ENCODE measurements at places on chromosomes 6 and 20.

DNA sequence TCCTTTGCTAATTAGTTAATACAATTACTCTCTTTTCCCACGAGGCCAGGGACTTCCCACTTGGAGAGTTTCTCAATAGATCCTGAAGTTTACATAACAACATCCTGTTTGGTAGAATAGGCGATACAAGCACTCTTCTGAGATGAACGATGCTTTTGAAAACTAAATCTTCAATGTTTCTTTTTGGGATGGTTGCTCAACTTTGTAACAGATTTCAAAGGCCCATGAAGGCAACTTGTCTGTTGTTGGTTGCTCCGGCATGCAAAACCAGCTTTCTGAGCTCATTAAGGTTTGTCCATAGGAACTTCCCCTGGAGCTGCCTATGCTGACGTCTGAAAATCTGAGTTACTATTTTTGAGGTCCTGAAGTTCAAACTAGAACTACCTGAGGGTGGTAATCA is 25.9 kb upstream of the ROS1 start:
- no peak for DNase-seq

DNA sequence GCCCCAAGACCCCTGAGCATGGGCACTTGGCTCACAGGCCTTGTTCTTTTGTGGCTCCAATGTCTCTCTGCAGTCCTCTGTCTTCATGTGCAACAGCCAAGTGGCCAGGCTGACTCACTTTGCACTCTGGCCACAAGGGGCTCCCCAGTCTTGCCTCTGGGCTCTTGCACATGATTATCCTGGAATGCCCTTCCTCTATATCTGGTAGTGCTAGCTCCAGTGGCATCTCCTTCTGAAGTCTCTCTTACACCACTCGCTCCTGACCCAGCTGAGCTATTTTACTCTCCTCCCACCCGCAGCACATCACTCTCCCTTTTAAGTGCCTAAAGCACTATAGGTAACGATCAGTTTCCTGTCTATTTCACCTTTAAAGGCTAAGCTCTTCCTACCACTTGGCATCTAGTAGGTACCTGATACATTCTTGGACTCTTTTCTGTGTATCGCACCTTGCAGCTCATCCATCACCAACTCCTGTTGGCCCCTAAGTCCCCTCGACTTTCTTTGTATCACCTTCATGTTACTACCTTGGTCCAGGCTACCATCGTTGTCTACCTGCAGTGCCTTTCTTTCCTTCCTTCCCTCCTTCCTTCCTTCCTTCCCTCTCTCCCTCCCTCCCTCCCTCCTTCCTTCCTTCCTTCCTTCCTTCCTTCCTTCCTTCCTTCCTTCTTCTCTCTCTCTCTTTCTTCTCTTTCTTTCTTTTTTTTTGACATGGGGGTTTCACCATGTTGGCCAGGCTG is 211.9 kb upstream of the RNF24 start:
- DNase-seq, result no peak

DNA sequence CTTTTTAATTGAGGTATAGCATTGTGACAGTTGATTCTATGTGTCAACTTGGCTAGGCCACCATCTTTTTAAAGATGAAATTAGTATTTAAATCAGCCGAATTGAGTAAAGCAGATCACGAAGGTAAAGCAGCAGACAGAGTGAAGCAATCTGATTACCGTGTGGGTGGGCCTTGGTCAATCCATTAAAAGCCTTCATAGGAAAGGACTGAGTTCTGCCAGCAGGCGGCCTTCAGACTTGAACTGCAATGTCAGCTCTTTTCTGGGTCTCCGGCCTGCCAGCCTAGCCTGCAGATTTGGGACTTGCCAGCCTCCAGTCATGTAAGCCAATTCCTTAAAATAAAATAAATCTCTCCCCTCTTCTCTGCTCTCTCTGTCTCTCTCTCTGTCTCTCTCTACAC is 22.4 kb upstream of the TGM2 start:
- DNase-seq, result no peak

DNA sequence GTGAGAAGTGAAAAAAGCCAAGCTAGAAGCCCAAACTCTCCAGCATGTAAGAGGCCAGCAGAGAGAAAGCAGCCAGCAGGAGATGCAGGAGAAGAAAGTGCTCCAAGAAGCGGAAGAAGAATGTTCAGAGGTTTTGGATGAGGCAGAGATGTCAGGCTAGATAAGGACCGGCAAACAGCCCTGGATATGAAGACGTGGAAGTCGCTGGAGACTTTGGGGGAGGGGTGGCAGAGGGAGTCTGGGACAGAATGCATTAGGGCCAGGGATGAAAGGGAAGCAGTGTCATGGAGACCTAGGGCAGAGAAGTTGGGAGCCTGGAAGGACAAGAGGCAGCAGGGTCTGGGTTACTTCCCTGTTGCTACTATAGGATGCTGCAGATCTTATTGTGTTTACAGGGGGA is 5.3 kb upstream of the SCUBE3 start:
- no peak for DNase-seq

- peak; percentile 76 for DNase-seq
These were observed 4.2 kb downstream of the GPR31 start for GRCh38 chr6:167153521-167153959.

DNA sequence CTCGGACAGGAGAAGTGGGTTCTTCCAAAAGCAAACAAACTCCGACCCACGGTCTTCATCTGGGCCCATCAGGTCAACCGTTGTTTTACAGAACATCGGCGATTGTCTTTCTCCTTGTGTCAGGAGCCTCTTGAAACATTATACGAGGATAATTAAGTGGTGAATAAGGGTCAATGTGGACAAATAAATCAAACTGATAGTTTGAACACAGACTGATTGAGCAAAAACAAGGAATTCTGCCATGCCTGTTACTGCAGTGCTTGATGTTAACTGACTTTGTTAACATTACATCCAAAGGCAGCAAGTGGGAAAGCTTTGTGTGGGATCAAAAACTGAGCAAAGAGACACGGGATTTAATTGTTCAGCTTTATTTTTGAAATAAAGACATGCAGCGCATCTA is 101.1 kb upstream of the IFNGR1 start:
- no peak for DNase-seq

DNA sequence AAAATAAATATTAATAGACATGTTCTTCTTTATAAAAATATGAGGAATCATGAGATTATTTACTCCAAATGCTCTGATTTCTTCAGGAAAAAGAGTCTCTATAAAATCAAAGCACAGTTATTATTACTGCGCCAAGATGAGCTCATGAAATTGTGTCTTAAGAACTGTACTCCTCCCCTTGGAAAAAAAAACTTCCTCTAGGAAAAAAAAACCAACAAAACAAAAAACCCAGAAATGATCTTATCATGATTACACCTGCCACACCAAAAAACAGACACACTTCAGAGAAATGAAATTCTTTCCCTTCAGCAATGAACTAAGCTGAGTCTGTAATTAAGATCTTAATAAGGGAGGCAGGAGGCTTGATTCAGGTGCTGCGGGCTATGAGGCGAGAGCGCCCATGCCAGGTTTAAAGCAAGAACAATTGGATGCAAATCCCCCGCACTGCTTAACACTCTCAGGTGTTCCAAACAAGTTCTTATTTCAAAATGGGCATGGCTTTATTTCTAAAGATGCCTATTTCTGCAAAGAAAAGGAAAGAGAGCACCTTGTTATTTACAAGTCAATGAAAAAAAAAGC is 9.1 kb downstream of the NEDD9 start:
- DNase-seq, result no peak

DNA sequence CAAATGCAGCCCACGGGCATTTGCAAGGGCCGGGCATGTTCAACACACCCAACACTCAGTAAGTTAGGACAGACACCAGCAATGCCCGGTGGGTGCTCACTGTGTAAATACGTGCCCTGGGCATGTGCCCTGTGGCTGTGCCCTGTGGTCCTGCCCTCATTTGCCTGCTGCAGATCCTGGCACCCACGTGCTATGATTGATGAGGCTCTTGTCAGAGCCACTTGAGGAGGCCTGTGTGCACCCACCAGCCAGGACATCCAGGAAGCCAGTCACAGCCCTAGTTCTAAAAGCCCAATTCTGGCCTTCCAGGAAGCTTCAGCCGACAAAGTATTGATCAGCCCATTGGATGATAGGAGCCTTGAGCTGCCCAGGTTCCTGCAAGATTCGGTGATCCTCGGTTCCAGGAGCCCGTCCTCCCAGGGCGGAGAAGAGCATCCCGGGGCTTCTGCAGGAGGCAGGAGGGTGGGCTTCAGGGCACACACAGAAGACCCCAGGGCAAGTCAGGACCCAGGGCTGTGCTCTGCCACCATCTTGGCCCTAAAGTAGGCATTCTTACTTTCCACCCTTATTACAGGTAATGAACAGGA is 223.9 kb downstream of the PREX1 start:
- no peak for DNase-seq

DNA sequence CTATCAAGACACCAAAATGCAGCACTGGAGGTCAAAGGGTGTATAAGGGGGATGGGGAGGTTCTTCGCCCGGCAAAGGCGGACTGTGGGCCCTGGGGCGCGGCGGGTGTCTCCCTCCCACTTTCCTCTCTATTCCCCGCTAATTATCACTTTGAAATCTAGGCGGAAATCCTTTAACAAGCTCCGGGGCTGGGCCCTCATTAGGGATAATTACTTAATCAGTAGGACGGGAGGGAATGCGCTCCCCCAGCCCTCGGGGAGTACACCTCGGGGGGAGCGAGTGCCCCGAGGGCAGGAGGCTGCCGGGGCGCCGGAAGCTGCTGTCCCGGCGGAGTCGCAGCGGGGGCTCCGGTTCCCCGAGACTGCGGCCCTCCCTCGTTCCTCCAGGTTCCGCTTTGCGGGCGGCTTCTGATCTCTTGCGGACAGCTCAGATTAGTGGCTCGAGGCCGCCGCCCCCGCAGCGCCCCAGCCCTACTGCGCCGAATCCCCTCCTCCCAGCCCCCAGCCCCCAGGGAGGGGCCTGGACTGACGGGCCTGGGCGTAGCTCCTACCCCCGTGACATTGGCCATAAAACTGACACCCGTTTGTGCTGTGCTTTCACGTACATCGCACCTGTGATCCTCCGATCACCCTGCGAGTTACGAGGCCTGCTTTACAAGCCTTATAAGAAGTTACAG is 14.7 kb downstream of the MUCL3 start:
- DNase-seq, result peak; percentile 87

DNA sequence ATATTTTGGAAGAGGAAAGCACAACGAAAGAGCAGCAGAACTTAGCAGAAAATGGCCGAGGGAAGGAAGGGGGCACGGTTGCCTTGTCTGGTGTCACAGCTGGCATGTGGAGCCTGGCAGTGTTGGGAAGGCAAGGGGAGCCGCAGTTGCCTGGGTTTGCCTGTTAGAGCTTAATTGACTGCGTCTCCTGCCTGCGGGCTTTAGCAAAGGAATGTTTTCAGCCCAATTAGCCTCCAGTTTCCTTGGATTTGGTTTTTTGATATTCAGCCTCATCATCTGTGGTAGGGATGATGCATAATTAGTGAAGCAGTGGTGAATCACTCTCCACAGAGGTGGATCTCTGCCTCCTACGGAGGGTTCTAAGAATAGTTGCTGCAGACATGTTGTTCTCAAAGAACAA is 832.6 kb downstream of the QKI start:
- DNase-seq, result no peak

DNA sequence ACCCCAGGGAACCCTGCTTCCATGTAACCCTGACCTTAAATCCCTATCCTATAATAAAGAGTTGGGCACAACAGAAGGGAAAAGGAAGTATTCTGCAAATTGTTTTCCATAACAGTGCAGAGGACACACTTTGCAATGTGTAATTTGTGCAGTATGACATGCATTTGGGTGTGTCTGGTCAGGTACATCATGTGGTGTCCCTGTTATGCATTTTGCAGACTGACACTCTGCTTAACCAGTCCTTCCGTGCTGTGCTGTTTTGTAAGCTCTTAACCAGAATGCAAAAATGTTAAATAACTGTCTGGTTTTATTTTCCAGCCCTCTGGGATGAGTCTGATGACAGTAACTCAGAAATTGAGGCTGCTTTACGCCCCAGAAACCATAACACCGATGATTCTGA is 57.0 kb upstream of the XRN2 start:
- DNase-seq, result no peak

- no peak for DNase-seq
These were observed 278.4 kb upstream of the PTCHD4 start for GRCh38 chr6:48389146-48390043.

- no peak for DNase-seq
These were observed 11.4 kb downstream of the CRISP3 start for GRCh38 chr6:49732781-49733180.

DNA sequence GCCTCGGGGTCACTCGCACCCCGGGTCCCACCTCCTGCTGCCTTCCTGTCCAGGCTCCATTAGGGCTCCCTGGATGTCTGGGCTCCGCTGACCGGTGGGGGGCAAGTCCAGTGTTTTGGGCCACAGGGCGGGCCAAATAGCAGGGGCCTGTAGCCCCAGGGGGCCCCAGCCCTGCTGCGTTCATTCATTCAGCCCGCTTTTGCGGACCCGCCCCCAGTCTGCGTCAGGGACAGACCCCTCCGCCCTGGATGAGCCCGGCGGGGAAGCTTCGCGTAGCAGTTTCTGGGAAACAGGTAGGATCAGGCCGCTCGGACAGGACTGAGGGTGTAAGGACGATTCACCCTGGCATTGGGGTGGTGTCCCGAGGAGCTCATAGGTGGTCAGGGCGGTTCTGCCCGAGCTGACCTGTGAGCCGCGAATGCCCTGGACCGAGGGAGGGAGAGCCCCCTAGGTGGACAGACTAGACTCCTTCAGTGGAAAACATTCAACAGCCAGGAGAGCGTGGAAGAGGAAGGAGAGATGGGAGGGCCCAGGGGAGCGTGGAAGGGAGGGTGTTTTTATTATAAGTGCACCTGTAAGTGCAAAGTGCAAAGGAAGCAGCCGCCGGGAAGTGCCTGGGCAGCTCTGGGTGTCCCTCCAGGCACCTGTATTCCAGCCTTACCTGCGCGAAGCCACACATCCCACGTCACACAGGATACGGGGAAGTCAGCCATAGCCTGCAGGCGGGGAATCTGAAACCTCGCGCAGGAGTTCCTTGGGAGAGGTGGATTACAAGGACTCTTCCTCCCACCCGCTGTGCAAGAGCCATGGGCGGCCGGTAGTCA is 662 bp downstream of the ENTPD6 start:
- no peak for DNase-seq

DNA sequence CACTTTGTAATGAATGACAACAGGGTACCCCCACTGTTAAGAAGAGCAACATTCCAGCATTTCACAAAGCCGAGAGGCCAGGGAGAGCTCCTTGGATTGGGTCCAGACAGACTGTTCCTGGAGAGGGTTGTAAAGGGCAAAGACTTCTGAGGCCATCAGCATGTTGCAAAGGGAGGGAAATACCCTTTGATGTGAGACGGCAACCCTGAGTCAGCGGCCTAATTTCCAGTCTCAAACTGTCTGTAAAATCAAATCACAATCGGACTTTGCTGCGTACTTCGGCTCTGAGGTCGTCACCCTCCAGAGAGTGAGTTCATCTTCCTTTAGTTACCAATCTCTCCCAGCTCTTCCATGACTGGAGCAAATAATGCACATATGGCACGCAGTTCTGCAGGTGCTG is 101.0 kb upstream of the DTNBP1 start:
- DNase-seq, result no peak

DNA sequence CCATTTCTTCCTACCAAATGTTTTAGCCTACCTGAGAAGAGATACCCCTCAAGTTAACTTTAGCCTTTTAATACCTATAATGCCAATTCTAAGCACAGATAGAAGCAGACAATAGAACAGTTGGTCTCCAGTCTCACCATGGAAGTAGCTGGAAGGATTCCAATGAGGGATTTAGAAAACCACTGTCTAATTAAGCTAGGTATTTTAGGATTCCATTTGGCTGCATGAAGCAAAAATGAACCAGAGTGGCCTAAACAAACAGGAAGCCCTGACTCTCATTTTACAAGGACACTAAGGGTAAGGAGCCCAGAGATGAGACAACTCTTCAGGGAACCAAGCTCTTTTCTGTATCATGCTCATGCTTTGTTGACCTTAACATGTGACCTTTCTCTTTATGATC is 199.2 kb downstream of the ALDH8A1 start:
- DNase-seq, result no peak

Data from GM13976 (cell line).